ENCODE measurements at places on chromosomes 7 and 10. TPM values are rescaled to one million over a fixed set of nuclear protein-coding genes. Genes with fewer than 3 reads are reported as not detected.

The INA gene
- not detected for total RNA-seq

The VIPR2 gene
- 3.8 TPM for total RNA-seq

The PALD1 gene
- 4.9 TPM for total RNA-seq

The GATA3 gene
- 1.4 TPM for total RNA-seq

The WEE2 gene
- total RNA-seq, result not detected

The HKDC1 gene
- total RNA-seq, result not detected

The SVIL gene
- 340 TPM for total RNA-seq

The ABCB4 gene
- 4.2 TPM for total RNA-seq

The SFMBT2 gene
- total RNA-seq, result 7.9 TPM

The DOCK1 gene
- total RNA-seq, result 16.8 TPM

The ADD3 gene
- 158 TPM for total RNA-seq

The GIMAP7 gene
- total RNA-seq, result 12.7 TPM

The PHKG1 gene
- total RNA-seq, result 11.7 TPM

The ANKRD22 gene
- not detected for total RNA-seq

The ICA1 gene
- total RNA-seq, result 51.8 TPM

The CALHM3 gene
- not detected for total RNA-seq

The FAM237B gene
- not detected for total RNA-seq

The DMBT1 gene
- total RNA-seq, result not detected

The ITPRID1 gene
- not detected for total RNA-seq

The PLPP4 gene
- total RNA-seq, result not detected

The ALKBH4 gene
- total RNA-seq, result 10.8 TPM

The GNG11 gene
- 21.8 TPM for total RNA-seq

The CLDN3 gene
- not detected for total RNA-seq

The TCAF2 gene
- 1.4 TPM for total RNA-seq

The RHOBTB1 gene
- total RNA-seq, result 16.8 TPM

The ANKRD61 gene
- not detected for total RNA-seq

The NKX2-3 gene
- not detected for total RNA-seq

The CASP2 gene
- 7.6 TPM for total RNA-seq

The TAS2R5 gene
- 0.59 TPM for total RNA-seq

The LIPM gene
- 0.83 TPM for total RNA-seq

The PTPRN2 gene
- 2.6 TPM for total RNA-seq

The CALHM2 gene
- 23.8 TPM for total RNA-seq

The RTKN2 gene
- total RNA-seq, result 0.08 TPM

The ADRB1 gene
- 32.8 TPM for total RNA-seq

The CCDC146 gene
- 3.6 TPM for total RNA-seq

The AP5Z1 gene
- 9.2 TPM for total RNA-seq

The CYP3A5 gene
- 0.59 TPM for total RNA-seq

The AMZ1 gene
- total RNA-seq, result 0.07 TPM
